Kasumi-1 (cell line): ENCODE measurements at places on chromosomes 7 and 10.

GRCh38 chr10:100182281-100182680 lies 3.5 kb downstream of the ERLIN1 start:
- peak; percentile 63 for DNase-seq

DNA sequence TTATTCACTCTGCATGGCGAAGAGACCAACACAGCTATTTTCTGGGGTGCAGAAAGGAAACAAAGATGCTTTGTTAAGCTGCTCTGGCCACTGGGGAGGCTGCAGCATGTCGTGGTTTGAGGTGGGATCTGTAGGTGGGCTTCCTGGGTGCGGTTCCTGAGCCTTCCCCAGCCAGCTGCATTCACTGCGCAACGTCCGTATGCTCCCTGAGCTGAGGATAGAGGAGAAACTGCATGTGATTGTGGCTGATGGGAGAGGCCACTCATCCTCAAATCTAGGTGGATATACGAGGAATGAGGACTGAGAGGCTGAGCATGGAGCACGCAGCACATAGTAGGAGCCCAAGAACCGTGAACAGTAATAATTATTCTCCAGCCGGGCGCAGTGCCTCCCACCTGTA lies 9.9 kb upstream of the DNAAF5 start:
- no peak for DNase-seq

DNA sequence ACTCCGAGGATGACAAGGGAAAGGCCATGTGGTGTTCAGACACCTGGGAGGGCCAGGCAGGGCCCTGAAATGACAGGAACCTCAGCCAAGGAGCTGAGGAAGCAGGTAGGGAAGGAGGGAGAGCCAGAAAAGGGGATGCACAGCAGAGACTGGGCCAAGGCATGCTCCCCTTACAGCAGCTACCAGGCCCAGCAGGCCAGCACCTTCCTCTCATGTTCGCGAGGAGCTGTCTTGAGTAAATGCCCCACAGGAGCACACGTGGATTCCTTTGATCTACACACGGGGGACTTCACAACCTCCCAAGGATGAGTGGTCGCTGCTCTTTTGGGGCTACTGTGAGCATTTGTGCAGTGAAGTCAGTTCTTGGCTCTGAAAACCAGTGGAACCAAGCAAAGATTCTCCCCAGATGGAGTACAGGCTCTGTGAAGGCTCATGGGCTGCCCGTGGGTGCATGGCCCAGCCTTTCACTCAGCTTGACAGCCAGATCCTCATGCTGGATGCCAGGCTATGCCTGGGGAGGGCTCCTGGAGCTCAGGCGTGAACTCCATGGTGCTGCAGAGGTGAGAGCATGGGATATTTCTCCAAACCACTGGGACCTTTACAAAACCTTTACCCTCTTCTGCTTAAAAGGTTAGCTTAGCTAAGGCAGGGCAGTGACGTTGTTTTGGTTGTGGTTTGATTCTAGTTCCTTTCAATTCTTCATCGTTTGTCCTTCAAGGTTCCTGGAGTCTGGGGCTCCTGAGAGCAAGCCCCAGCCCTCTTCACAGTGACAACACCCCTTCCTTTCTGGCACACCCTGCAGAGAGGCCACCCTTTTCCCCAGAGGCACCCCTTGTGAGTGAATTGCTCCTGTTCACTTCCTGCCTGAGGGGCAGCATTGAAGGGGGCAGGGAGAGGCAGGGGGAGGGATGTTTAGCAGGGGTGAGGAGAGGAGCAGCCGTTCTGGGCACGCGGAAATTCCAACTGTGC lies 74.2 kb upstream of the ZPBP start:
- DNase-seq, result peak; percentile 52

GRCh38 chr10:14192746-14193145 lies 138.0 kb downstream of the FRMD4A start:
- no peak for DNase-seq

DNA sequence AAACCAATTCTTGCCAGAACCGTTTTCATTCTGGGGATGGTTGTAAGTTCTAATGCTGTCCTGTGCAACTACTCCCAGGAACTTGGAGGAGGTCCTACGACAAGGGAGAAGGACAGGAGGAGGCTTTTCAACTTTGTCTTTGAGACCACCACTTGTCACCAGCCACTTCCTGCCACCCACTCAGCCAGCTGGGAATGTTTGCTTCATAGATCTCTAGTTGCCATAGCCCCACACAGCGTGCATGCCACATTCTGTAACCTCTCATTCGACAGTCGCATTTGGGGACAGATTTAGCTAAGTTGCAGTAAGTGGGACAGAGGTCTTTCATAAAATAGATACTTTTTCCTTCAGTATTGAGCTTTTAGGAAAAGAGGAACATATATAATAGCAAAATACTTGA lies 78.0 kb downstream of the TAF3 start:
- DNase-seq, result no peak

- no peak for DNase-seq
Measured at GRCh38 chr7:142805350-142806021, 34.7 kb downstream of the PRSS2 start.

GRCh38 chr7:2441430-2442058 lies 34.7 kb downstream of the GRIFIN start:
- DNase-seq, result no peak

GRCh38 chr10:96387601-96388000 lies 28.8 kb upstream of the OPALIN start:
- no peak for DNase-seq

DNA sequence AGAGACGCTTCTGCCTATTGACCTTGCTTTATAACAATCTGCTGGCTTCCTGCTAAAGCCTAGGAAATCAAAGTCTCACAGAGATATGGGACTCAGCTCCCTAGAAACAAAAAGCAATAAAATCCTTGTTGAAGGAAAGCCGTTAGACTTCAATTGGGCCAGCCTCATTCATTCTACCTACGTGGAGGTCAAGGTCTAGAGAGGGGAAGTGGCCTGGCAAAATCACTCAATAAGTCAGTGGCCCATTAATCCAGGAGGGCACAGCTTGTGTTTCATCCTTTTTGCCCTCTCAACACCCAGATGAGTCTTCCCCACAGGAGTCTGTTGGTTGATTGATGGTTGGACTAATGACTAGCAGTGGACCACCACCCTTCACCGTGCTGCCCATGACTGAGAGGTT lies 40.5 kb upstream of the ACSL5 start:
- DNase-seq, result no peak

DNA sequence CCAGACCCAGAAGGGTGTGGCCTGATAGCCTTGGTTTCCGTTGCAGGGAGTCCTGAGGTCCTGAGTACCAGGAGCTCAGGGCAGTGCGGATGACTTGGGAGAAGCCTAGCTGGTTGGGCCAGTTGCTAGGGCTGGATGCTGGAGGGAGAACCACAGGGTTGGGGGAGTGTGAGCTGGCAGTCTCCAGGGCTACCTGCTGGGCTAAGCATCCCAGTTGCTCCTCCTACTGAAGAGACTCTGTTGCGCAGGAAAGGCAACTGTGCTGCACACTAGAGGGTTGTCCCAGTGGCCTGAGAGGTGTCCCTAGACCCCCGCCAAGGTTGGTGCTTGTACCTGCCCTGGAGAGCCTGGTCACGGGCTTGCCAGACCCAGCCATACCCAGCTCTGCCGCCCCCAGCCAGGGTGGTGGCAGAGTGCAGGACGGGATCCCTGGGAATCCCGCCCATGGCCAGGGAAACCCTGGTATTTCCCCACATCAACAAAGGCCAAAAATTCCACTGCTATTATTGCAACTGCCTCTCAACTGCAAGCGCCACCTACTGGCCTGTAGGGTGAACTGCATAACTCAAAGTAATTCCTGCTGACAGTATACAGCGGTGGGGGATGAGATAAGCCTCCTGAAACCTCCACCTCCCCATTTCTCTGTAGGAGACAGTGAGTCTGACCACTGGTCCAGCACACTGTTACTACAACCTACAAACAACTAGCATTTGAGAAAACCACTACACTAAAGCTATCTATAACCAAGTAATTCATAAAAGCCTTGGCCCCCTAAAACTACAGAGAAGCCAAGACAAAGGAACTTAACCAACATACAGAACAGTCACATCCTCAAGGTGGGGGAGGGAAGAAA lies 67.6 kb upstream of the DDC start:
- peak; percentile 80 for DNase-seq

DNA sequence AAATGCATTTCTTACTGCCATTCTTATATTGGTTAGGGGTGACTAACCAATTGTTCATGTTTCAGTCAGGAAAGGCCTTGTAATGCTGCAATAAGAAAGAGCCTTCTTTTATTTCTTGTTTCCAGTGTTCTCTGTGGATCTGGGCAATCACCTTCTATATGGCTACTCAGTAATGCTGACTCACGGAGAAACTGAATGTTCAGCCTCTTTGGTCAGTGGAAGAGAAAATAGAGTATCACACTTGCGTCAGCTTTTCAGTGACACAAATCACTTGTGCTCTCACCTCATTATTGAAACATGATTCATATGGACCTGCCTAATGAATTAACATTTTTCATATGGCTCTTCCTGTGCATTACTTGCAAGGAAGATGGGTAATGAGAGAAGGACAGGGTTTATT lies 243.9 kb upstream of the POT1 start:
- no peak for DNase-seq

- no peak for DNase-seq
Measured at GRCh38 chr10:90707657-90708056, 150.2 kb downstream of the HTR7 start.

DNA sequence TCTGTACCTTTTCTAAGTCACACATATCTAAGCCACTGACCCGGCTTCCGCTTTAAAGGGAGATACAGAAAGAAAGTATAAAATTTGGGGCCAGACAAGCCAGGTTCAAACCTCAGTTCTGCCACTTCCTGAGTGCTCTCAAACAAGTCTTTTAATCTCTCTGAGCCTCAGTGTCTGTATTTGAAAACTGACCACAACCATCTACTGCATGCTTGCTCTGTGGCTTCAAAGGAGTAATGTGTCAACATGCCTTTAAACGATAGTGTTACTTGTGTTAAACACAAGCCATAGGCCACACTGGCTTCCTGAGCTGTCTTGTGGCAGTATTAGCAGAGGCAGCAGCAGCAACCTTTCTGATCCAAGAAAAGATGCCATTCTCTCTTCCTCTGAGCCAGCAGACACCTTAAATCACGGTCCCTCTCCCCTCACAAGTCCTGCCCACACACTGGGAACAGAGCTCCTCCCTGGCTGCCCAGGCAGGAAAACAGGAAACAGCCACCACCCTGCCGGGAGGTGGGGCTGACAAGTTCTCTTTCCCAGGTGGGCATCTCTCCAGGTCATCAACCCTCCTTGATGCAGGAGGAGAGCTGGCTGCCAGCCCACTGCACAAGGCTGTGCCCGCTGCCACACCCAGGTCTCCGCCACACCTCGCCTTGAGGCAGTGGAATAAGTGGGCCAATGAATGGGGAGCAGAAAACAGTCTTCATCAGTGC lies 10.7 kb downstream of the HIP1 start:
- no peak for DNase-seq

- no peak for DNase-seq
Measured at GRCh38 chr10:59905066-59905730, 1.2 kb downstream of the CCDC6 start.

- no peak for DNase-seq
Measured at GRCh38 chr10:102408728-102409603, 9.6 kb downstream of the PSD start.

DNA sequence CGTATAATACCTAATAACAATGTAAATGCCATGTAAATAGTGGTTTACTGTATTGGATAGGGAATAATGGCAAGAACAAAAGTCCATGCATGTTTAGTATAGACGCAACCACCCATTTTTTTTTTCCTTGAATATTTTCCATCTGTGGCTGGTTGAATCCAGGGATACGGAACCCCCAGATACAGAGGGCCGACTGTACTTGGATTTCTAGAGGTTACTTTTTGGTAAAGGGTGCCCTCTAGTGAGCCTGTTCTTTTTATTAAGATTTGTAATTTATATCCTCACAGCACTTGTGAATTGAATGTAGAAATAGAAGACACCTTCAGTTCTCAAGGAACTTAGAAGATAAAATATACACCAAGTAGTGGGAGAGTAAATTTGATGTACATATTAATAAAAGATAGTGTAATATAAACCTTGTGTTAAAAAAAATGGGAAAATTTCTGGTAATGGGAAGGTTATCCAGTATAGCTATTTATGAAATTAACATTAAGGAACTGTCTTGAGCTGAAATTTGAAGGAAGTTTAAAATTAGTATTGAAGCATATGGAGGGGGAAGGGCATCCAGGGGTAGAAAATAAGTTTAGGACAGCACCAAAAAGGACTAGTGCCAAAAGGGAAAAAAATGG lies 32.0 kb downstream of the EXOC6 start:
- peak; percentile 91 for DNase-seq

- no peak for DNase-seq
Measured at GRCh38 chr7:157976406-157976805, 611.2 kb downstream of the PTPRN2 start.

- DNase-seq, result no peak
Measured at GRCh38 chr7:90788052-90788451, 191.9 kb downstream of the CDK14 start.

GRCh38 chr10:10848488-10849111 lies 169.1 kb upstream of the CELF2 start:
- DNase-seq, result no peak

- DNase-seq, result no peak
Measured at GRCh38 chr10:100829933-100830727, 82.6 kb upstream of the SLF2 start.
